ENCODE measurements at places on chromosomes 12 and 14. TPM values are rescaled to one million over a fixed set of nuclear protein-coding genes. Genes with fewer than 3 reads are reported as not detected.

SELPLG gene
- total RNA-seq, result 3.3 TPM

RFX4 gene
- total RNA-seq, result not detected

RASAL1 gene
- total RNA-seq, result 7.9 TPM

AKAP3 gene
- total RNA-seq, result 2.0 TPM

ATF7IP gene
- total RNA-seq, result 84.1 TPM

TCL1B gene
- total RNA-seq, result not detected

DNA sequence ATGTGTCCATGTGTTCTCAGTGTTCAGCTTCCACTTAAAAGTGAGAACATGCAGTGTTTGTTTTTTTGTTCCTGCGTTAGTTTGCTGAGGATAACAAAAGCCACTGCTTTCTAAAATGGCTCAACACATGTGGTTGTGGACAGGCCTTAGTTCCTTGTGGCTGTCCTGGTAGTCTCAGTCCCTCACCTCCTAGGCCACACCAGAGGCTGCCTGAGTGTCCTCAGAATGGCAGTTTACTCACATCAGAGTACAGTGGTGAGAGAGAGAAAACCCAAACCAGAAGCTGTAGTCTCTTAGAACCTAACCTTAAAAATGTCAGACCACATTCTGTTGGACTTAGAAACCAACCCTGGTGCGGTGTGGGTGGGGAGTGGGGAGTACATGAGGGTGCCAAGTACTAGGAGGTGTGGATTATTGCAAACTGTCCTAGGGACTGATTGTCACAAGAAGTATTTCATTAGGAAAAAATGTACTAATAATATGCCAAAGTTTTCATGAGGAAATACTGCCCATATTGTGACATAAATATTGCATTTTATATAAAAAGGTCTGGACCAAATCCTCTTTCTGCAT is 30.4 kb downstream of the NPAS3 start:
- no peak for DNase-seq

GRCh38 chr14:85466678-85467077 is 63.3 kb upstream of the FLRT2 start:
- DNase-seq, result no peak

- DNase-seq, result no peak
These were observed 32.2 kb upstream of the BCL7A start for GRCh38 chr12:121989276-121990113.

- DNase-seq, result no peak
These were observed 74.8 kb upstream of the FOXN3 start for GRCh38 chr14:89491711-89492381.

- no peak for DNase-seq
These were observed 280.9 kb downstream of the LRIG3 start for GRCh38 chr12:58639318-58639934.

GRCh38 chr12:71551529-71551928 is 111.9 kb downstream of the LGR5 start:
- no peak for DNase-seq

DNA sequence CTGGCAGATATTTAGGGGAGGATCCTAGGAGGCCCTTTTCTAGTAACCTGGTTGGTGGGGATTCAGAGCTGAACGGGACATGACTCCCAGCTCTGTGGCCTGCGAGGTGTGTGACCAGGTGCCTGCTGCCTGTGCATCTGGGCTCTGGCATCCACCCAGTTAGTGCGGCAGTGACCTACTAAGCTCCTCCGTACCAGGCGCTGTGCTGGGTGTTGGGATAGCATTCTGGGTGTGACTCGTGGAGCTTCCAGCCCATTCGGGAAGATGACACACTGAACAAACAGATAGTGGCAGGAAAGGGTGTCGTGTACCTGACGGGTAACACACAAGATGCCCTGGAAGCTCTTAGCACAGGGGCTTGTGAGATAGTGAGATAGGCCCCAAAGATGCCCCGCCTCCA is 80.9 kb downstream of the ACACB start:
- no peak for DNase-seq

DNA sequence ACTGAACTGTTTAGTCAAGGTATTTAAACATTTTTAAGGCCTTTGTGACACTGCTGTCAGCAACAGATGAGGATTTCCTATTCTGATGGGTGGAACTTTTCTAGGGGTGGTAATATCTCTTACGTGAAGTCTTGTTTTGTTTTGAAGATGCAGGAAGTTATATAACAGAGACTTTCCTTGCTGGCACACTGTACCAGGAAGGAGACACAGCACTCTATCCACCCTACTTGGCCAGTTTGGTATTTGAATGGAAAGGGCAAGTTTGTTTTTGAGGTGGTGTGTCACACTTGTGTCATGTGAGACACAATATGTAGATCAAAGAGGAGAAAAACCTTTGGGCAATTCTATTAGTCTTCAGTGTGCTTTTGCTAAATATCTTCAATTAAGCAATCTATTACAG is 51.6 kb upstream of the SRP54 start:
- no peak for DNase-seq
